ENCODE measurements at places on chromosomes 6 and 20. TPM values are rescaled to one million over a fixed set of nuclear protein-coding genes. Genes with fewer than 3 reads are reported as not detected.

ADGRB3 gene
- not detected for total RNA-seq

CYP21A2 gene
- 1.3 TPM for total RNA-seq

PNRC1 gene
- 137 TPM for total RNA-seq

HECA gene
- total RNA-seq: 77.6 TPM

DNA sequence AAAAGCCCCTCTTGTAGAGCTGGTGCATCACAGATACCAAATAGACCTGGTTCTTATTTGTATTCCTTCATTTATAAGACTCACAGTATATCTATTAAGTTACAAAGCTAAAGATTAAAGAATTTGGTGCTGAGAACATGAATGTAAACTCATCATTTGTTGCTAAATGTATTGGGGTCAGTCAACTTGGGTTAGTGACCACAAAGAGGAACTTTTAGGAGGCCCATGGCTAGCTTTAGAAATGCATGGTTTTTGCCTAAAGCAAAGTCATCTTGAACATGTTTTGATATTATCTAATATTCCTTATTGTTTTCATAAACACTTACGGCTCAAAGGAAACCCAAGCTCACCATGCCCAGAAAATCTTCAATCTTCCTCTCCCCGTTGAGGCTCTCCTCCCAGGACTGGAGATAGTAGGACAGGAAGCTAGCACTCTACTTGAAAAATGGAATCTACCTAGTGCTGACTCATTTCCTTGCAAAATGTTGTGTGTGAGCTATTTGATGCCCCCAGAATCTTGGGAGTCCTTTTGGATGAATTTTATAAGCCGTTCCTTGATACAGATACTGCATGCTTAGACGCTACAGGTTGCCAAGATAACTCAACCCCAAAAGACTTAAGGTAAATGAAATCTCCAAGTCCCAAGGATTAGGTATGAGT, 121.4 kb downstream of the BMP2 start:
- no peak for DNase-seq

DNA sequence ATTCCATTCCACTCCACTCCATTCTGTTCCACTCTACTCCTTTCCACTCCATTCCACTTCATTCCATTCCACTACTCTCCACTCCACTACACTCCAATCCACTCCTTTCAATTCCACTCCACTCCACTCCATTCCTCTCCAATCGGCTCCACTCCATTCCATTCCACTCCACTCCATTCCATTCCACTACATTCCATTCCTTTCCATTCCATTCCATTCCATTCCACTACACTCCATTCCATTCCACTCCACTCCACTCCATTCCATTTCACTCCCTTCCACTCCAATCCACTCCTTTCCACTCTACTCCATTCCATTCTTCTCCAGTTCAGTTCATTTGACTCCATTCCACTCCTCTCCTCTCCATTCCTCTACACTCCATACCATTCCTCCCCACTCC, 26.2 kb upstream of the DEFB125 start:
- DNase-seq: no peak

DNA sequence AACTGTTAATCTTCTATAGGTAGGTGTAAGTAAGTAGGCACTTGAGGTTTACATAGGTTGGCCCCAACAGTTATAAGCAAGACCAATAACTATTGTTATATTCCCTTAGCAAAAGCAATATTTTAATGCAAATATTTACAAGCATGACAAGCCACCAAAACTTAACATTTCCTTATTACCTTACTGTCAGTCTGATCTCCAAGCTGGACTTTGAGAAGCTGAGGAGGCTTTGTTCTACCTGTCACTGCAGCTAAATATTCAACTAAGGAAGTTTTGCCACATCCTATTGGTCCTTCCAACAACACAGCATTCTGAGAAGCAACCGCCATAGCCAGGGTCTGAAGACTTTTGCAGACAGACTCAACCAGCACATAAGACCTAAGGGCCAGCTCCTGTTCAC, 29.6 kb downstream of the MDN1 start:
- DNase-seq: no peak

All from activated T-cell treated with anti-CD3 and anti-CD28 coated beads, Interleukin-2, amount 50 U/mL, for 72 hours (primary cell).